RPMI7951 (cell line): ENCODE measurements at places on chromosomes 12 and 14.

GRCh38 chr14:84792722-84793410 is 737.1 kb upstream of the FLRT2 start:
- DNase-seq = no peak

GRCh38 chr14:96598332-96598928 is 96.2 kb downstream of the PAPOLA start:
- DNase-seq = no peak

GRCh38 chr12:26832822-26833742 is at the start of gene ITPR2:
Gene ITPR2 (minus strand): TSS chr12:26833194. CDS start chr12:26832781, 413 bp downstream.
- peak; percentile 92 for DNase-seq

DNA sequence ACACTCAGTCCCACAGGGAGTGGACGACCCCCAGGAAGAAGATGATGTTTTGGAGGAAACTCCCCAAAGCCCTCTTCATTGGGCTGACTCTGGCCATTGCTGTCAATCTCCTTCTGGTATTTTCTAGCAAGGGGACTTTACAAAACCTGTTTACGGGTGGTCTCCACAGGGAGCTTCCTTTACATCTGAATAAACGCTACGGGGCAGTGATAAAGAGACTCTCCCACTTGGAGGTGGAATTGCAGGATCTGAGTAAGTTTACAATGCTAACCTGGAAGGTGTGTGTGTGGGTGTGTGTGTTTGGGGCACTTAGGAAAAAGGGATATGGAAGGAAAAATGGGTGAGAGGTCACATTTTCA is 416 bp downstream of the GALNT8 start:
- DNase-seq = no peak

DNA sequence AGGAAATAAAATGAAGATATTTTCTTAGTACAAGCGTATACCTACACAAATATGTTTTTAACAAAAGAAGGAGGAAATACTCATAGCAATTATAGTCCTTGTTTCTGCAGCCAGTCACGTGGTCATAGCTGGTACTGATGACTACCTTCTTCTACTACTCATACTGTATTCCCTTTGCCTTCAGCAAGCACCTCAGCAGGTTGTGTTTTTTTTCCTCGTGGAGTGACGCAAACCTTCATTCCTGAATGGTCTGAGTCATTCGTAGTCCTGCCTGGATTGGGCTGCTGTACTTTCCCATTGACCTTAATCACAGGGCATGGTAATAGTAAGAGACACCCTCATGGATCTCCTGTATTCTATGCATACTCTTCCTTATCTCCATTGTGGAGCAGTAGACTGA is 25.7 kb upstream of the SLC16A7 start:
- DNase-seq = no peak
